ENCODE measurements at places on chromosomes 16 and 17. TPM values are rescaled to one million over a fixed set of nuclear protein-coding genes. Genes with fewer than 3 reads are reported as not detected.

NR1D1 gene
- total RNA-seq: 3.4 TPM

DNA sequence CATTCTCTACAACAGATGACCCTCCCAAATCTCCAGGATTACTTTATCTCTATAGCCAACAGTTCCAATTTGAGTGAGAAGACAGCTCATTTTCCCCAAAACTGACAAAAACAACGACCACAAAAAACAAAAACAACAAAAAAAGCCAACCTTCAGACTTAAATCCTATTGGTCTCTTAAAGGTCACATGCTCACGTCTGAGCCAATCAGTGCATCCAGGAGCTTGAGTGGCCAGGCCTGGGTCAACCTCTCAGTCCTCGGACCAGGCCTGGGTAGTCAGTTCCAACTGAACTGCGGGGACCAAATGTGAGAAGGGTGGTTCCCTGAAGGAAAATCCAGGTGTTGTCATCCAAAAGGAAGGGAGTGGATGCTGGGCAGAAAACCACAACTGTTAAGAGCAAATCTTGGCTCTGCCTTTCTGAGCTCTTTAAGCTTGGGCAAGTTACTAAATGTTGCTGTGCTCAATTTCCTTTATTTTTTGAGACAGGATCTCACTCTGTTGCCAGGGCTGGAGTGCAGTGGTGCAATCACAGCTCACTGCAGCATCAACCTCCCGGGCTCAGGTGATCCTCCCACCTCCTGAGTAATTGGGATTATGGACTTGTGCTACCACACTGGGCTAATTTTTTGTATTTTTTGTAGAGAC lies 43.0 kb upstream of the MSI2 start:
- no peak for DNase-seq

DNA sequence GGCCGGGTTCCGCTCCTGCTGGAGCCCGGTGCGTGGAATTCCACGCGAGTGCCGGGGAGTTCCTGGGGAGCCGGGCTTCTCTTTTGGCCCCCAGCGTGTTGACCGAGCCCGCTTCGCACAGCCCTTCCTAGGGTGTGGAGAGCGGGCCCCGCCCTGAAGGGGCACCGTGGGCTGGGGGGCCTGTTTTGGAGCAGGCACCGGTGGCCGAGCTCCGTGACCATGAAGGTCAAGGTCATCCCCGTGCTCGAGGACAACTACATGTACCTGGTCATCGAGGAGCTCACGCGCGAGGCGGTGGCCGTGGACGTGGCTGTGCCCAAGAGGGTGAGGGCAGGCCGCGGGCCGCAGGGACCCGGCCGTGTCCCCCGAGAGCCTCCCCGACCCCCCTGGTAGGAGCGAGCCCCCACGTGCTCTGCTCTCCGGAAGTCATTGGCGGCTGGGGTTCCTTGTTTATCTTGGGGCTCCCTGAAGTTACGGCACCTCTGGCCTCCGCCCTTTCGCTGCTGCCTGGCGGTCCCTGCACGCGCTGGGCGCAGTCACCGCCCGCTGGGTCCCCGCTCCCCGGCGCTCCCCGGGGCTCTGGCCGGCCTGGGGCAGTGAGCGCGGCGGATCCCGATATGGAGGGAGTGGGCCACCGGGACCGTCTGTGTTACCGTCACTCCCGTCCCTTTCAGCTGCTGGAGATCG lies 528 bp downstream of the HAGHL start:
- DNase-seq: no peak

GRCh38 chr16:49834531-49835151 lies 21.3 kb downstream of the ZNF423 start:
- DNase-seq: no peak

KRTAP2-2 gene
- not detected for total RNA-seq

DNA sequence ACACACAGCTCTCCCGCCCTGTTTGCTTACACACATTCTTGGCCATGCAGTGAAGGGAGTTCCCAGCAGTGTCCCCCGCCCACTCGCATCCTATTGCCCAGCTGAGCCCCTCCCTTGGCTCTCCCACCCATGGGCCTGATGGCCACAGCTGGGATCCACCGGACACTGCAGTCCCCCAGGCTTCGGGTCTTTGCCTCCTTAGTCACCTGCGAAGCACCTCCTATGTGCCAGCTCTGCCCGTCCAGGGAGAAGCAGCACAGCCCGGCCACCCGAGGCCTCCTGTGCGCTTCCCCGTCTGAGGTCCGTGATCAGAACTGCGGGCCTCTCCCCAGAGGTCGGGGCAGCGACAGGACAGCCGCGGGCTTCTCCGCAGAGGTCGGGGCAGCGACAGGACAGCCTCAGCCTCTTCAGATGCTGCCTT lies 136.9 kb downstream of the BANP start:
- no peak for DNase-seq
